ENCODE measurements at places on chromosomes 2 and 18.

GRCh38 chr18:75317703-75318102 lies 107.1 kb downstream of the TSHZ1 start:
- no peak for DNase-seq

GRCh38 chr18:413233-413632 lies 87.3 kb downstream of the COLEC12 start:
- DNase-seq, result no peak

DNA sequence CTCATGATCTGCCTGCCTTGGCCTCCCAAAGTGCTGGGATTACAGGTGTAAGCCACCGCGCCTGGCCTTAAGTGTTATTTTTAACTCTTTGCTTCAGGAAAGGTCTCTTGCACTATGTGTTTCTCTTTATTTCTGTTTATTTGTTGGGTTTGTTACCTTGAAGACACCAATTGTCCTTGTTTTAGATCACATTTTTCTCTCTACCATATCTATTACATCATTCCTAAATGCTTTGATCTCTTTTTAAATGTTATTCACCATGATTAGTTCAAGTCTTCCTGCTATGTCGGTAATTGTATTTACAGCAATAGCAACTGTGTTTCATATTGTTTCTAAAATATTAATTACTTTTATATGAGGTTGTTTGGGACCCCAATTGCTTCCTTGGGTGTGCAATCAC lies 77.7 kb downstream of the CDC42EP3 start:
- DNase-seq, result no peak

DNA sequence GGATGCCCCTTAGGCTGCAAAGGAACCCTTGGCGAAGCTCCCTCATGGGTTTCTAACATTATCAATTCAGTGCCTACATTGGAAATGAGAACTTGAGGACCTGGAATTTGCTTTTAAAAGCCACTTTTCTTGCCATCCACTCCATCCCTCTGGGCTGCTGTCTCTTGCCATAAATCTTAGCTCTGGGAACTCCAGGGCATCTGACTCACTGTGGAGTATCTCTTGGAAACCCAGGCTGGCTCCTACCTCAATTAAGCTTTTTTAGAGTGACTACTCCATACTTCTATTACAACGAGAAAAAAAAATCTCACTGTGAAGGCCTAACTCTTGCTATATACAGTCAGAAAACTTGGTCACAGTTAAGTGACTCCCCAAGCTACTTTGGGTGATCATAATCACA lies 227.2 kb upstream of the SETBP1 start:
- no peak for DNase-seq

DNA sequence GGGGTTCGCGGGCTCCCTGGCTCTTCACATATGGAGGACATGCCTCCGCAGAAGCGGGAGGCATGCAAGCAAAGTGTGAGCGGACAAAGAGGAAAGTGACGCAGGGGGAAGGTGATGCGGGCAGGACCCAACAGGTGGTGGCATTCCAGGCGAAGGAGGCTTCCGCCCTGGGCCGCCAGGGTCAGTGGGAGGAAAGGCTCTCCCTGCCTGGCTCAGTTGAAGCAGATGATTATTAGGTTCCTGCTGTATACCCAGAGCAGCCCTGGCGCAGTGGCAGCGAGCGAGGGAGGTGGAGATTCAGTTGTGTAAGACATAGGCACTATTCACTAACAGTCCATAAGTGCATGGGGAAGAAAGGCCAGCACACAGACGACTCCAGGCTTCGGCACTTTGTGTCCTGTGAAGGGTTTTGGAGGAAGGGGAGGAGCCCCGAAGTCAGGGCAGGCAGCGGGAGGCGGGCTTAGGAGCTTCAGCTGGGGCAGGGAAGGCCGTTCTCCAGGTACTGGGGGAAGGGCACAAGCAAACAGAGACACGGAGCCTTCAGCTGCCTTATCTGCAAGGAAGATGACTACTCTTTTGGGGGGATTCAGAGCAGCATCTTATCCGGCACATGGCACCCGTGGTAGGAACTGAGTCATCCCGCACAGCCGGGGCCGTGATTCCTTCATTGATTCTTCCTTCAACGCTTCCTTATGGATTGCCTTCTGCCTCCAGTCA lies 89.8 kb downstream of the TGOLN2 start:
- DNase-seq, result no peak

DNA sequence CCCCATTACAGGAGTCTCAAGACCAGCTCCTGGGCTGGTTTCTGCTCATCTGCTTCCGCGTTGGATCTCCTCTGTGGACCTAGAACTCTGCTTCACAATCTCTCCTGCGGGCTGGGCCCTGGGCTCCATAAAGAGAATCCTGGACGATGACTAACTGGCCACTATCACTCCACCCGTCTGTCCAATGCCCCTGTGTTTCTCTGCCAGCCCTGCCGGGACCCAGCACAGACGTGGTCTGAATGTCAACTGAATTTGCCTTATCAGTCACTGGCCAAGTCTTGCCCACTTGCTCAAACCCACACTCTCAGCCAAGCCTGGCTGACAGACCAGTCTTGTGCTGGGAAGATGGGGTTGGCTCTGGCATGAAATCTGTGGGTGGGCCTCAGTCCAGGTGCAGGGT lies 17.4 kb downstream of the KIF3C start:
- no peak for DNase-seq

DNA sequence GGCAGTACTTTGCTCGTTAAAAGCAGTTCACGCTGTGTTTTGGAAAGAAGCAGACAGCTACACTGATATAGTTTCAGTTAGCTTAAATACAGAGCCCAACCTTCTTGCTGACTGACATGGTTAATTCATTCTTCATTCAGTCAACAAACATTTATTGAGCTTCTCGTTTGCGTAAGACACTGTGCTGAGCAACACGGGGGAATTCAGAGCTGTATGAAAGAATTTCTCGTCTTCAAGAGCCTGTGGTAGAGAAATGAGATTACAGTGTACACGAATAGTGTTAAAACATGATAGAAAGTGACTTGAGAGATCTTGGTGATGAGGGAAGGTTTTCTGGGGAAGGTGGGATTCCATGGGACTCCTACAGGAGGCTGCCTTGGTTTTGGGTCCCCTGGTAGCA lies 44.7 kb downstream of the ADAM23 start:
- DNase-seq, result no peak

DNA sequence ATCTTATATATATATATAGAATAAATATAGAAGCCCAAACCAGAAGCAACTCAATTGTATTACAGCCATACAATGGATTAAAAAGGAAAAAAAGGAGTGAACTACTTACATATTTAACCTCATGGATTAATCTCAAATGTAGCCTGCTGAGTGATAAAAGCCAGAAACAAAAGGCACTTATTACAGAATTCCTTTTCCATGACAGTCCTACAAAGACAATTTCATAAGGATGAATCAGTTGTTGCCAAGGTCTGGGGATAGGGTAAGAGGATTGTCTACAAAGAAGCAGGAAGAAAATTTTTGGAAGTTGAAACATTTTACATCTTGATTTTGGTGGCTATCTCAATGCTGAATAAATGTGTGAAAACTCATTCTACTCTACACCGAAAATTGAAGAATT lies 103.9 kb upstream of the DCC start:
- no peak for DNase-seq

DNA sequence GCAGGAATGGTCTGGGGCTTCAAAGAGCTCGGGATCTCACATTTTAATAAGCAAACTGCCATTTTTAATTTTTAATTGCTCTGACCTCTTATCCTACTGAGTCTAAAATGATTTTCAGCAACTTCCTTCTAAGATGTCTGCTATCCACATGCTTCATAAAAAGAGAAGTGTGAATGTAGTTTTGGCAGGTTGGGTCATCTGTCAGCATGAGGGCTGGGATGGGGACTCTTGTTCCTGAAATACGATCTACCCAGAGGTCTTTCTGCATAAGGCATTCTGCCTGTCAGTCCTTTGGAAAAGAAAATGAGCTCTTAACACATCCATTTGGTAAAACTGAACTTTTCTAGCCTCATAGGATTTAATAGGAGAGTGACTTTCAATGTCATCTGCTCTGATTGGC lies 252.8 kb upstream of the APCDD1 start:
- no peak for DNase-seq

DNA sequence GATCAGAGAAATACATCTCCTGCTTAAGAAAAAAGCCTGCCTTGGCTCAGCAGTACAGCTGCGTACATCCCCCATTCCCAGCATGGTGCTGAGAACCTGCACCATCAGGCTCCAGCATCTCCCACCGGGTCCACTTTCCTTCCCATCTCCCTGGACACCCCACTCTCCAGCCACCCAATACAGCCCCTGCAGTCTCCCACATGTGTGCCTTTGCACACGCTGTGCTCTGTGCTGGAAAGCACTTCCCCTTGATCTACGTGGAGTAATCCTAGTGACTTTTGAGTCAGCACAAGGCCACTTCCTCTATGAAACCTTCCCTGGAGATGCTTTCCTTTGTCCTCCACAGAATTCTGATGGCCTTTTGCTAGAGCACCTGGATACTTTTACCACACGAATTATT lies 17.0 kb downstream of the STAT1 start:
- no peak for DNase-seq

DNA sequence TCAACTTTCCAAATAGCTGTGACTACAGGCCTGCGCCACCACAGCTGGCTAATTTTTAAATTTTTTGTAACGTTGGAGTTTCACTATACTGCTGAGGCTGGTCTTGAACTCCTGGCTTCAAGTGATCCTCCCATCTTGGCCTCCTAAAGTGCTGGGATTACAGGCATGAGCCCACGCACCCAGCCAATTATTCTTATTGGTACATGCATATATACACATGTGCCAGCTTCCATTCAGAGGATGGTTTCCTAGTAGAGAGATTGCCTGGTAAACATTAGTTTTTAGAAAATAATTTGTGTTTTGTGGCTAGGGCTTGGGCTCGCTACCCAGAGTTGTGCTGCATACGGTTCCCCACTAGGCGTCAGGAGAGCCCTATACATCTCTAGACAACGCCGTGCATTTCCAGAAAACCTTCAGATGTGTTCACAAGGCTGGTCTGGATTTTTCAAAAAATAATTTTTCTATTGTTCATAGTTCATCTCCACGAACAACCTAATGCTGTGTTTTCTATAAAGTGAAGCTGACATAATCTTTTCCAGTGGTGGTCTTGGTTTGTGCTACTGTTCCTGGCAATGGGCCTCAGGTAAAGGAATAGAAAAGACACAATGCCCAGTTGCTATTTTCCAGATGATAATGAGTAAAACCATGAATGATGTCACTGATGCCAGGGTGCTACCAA lies 14.6 kb upstream of the AFG3L2 start:
- no peak for DNase-seq

DNA sequence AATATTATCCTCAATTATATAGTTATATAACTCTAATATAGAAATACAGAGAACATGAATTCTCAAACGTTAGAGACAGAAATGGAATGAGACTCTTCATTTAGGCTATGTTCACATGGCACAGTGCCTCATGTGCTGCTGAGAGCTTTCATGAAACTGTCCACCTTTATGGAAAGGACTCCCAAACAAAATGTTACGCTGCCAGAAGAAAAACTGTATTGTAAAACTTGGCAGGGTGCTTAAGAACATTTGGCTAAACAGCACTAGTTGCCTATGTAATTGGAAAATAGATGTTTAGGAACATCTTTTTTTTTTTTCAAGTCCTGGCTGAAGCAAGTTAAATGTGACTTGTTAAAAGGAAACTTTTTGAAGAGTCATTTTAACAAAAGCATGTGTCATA lies 396.0 kb downstream of the ERBB4 start:
- DNase-seq, result no peak

- DNase-seq, result no peak
These were observed 3.6 kb upstream of the PHLPP1 start for GRCh38 chr18:62711781-62712180.

GRCh38 chr2:65276609-65277008 lies 49.0 kb downstream of the ACTR2 start:
- DNase-seq, result no peak

GRCh38 chr18:49251451-49251850 lies 209.0 kb downstream of the DYM start:
- no peak for DNase-seq

- peak; percentile 20 for DNase-seq
These were observed 39.6 kb downstream of the ASB1 start for GRCh38 chr2:238466243-238466756.

GRCh38 chr2:64470766-64471295 lies 16.9 kb downstream of the LGALSL start:
- no peak for DNase-seq

DNA sequence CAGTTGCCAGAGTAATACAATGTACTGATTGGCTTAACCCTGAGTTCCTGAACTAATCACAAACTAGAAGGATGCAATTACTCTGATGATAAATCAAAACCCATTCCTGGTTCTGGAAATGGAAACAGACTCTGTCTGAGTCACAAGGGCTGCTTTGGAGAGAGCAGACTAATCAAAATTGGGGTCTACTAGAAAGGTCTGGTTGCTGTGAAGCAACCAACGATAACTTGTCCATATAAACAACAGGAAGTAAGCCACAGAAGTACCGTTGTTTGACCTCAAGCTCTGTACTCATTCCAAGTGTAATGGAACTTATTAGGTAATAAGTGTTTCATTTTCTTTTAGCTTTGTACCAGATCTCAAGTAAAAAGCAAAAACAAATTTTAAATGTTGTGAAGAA lies 49.7 kb downstream of the RASGRP3 start:
- no peak for DNase-seq

DNA sequence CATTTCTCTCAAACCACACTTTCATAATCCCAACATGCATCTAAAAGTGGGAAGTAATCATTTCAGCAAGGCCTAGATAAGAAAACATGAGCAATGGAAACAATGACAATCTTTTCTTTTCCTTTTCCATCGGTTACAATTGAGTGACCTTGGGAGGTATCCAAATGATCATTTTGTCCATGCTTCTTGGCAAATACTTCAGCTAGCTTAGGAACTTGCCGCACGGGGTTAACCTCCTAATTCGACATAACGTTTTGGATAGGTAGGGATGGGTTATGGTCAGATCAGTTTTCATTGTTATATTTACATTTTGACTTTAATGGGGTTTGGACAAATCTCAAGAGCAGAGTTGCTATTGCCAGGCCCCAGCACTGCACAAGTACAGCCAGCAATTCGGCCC lies 4.6 kb upstream of the PTPRM start:
- DNase-seq, result no peak

DNA sequence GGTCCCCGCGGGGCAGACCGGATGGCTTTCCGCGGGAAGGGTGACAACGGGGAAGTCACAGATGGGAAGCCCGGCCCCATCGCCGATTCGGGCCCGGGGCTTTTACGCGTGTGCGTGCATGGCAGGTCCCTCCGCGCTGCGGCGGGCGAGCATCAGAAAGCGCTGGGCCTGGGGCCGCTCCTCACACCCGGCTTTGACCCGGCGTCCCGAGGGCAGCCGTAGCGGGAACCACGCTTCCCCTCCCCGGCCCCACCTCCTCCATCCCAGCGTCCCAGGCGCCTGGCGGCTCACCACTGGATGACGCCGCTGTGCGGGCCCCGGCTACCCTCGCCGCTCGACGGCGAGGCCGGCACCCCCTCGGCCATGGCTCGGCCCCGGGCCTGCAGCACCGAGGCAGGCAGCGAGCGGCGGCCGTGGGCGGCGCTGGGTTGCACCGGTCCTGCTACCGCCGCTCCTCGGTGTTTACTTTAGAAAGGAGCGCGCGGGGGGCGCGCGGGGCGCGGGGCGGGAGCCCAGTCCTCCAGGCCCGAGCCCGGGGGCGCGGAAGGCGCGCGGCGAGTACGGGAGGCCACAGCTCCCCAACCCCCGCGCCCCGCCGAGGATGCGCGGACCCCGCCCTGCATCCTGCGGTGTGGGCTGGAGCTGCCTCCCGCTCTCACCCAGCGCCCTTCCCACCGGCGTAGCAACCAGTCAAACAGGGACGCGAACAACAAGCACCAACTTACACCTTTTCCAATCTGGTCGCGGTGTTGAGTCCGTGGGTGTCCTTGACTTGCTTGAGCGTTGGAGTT lies 806 bp downstream of the RFX8 start:
- peak; percentile 52 for DNase-seq

- no peak for DNase-seq
These were observed 597.1 kb upstream of the CHAC2 start for GRCh38 chr2:53170466-53170865.

- no peak for DNase-seq
These were observed 728 bp downstream of the FAM168B start for GRCh38 chr2:131092458-131093005.

All from mesothelial cell of epicardium (in vitro differentiated cells).